ENCODE measurements at places on chromosomes 7 and 10.

- no peak for DNase-seq
Observed at GRCh38 chr10:72218325-72218724, 2.2 kb upstream of the ASCC1 start.

DNA sequence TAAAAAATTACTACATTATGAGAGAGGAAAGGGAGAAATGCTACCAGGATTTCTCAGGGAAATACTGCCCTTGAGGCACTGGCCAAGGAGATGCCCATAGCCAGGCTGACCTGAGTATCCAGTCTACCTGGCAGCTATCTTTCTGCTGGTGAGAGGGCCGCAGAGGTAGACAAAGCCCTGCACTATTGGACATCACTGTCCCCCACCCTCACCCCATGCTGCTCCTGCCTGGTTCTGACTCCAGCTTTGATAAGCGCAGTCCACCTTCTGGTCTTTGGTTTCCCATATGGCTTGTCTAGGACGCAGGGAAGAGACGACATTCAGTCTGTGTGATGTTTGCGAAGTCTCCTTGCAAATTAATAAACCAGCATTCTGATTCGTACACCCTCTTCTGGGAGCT, 3.7 kb downstream of the ITPRIP start:
- no peak for DNase-seq

GRCh38 chr7:21771906-21772610, 173.6 kb downstream of the CDCA7L start:
- DNase-seq, result no peak

DNA sequence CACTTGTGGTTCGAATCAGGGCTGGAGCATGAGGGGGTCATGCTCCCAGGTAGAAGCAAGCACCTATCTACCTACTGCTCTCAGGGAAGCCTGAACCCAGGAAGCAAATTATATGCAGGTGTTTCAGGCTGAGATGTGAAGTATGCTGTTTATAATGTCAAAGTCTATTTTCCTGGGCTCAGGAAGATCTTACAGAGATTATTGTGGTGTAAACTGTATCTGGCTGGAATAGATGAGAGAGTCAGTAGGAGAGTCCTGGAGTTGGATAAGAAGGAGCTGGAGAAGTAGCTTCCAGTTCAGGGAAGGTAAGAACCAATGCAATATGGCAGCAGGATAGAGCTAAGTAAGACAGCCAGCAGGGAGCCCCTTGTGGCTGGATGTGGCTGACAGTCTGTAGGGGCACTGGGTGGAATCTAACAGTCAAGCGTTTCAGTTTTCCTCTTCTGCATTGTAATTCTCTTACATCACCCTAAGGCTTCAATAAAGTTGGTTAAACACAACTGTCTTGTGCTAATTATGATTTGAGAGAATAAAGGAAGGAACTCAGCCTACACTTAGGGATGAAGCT, 105.9 kb upstream of the EEPD1 start:
- DNase-seq, result no peak

DNA sequence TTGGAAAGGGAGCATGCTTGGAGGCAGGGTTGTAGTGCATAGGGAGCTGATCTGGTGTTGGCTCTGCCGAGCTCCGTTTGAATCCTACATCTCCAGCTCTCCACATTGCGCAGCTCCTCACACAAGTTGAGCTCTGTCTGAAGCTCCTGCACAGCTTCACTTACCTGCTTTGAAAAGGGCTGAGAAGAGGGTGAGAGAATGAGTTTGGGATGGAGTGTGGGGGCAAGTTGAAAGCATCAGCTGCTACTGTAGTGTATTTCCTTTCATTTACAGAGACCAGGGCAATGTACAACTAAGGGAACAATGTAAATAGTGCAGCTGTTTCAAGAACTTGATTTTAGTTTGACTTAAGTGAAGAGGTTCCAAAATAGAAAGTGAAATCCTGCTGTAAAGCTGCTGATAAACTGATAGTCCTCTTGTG, 88.5 kb downstream of the VTI1A start:
- no peak for DNase-seq

DNA sequence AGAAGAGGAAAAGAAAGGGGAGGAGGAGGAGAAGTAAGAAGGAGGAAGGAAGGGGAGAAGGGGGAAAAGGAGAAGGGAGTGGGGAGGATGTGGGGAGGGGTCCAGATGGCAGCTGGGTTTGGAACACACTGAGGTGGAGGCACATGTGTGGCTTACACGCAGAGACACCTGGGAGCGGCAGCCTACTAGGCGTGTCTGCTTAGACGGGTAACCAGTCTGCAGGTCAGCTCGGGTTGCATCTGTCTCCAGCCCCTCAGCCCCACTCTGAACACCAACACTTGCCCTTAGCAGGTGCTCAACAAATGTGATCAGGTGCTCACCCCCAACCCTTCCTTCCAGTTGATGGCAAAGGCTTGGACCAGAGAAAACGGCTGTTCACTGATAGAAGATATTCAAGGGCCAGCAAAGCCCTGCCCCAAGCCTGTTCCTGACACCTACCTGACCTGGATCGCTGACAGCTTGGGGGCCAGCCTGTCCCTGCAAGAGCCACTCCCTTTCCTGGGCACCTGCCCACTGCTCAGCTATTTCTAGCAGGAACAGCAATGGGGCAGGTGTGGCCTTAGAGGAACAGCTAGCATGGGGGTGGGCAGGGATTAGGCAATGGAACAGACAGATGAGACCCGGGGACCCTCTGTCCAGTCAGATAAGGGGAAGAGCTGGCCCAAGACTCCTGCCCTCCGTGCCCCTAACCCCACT, 70.5 kb downstream of the SH3PXD2A start:
- DNase-seq, result no peak

DNA sequence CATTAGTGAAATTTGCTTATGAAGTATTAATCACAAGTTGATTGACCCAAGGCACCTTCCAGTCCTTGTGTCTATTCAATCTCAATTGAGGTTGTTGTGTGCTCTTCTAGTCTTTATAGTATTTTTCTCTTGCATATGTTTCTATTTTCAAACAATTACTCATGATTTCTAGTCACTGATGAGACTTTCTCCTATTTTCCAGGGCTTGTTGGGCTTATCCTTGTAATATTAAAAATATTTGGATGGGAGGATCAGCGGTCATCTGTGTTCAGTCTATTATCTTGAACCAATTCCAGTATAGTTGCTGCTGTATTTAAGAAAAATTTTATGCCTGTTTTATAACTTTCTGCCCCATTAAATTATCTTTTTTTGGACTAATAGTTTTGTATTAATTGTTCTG, 154.4 kb downstream of the PTEN start:
- no peak for DNase-seq

Measured in NCI-H187 treated with DMSO at 0.1 percent for 48 hours (cell line).